Vagina (tissue), 2 donors: ENCODE measurements at places on chromosomes 6 and 20. TPM values are rescaled to one million over a fixed set of nuclear protein-coding genes. Genes with fewer than 3 reads are reported as not detected.

Gene ECT2L
- total RNA-seq = not detected

Gene VWA7
- 0.74 TPM for total RNA-seq

Gene ABRACL
- 14.0 TPM for total RNA-seq

Gene FGD2
- 20.4 TPM for total RNA-seq

Gene BCAS1
- total RNA-seq = 2.7 TPM

Gene MYT1
- total RNA-seq = not detected

Gene MEI4
- total RNA-seq = not detected

Gene BNIP5
- total RNA-seq = not detected

GRCh38 chr6:144439016-144439415, 153.9 kb downstream of the UTRN start:
- DNase-seq = no peak

GRCh38 chr6:42530296-42530695, 33.5 kb upstream of the UBR2 start:
- DNase-seq = no peak

DNA sequence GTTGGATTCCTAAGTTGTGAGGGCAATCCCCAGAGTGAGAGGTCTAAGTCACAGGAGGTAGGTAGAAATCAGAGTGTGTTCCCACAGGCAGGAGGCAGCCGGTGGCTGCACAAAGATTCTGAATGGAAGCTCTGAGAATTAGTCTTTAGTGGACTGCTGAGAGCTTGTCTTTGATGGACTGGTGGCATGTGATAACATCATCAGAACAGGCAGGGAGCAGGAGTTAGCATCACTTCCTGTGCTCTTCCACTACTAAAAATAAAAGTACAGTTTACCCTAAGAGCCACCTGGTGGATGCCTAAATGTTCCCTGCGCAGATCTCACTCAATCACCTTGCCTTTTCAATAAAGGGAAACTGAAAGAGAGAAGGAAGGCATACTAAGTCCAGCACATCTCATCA, 294.6 kb upstream of the POU3F2 start:
- no peak for DNase-seq

DNA sequence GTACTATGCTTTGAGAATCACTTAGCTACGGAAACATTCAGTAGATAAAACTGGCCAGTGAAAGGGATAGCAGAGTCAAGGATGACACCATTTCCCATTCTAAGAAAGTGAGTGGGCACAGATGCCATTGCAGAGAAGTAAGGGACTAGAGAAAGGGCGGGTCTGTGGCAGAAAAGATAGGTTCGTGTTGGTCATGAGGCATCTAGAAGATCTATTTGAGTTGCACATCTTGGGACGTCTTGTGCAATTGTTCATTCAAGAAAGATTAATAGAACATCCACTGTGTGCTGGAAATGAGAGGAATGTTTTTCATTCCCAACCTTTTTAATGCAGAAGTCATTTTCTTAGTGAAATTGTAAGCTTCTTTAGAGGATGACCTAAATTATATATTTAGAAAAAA, 161.7 kb downstream of the PLCB1 start:
- DNase-seq = no peak

GRCh38 chr6:164996838-164997237, 312.6 kb downstream of the C6orf118 start:
- no peak for DNase-seq

DNA sequence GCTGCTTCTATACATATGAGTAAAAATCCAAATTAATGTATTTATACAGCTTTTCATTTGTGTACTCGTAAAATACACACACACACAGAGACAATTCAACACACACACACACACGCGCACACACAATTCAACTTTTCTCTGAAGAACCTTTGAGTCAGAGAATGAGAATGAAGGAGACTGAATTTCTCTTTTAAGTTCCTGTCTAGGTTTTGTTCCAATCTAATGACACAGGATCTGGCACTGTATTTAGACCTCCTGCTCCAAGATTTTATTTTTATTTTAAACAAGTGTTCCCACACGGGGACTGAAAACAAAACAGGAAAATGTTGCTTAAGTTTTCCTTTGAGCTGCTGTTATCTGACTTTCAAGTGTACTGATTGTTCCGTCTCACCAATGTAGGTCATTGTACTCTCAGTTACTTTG, 250.8 kb downstream of the LAMA2 start:
- DNase-seq = no peak

DNA sequence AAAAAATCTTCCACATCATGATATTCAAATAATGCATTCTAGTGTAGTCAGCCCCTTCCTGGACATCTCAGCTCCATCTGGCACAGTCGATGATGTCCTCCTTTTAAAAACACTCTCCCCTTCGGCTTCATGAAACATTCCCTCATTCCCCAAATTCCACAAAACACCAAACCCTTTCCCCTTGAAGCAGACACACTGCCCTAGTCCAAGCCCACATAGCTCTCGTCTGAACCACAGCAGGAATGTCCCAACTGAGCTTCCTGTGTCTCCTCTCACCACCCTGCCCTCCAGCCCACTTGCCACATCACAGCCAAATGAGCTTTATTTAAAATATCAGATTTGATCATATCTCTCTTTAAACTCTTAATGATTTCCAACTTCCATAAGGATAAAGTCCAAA, 106.4 kb upstream of the CARMIL1 start:
- no peak for DNase-seq

DNA sequence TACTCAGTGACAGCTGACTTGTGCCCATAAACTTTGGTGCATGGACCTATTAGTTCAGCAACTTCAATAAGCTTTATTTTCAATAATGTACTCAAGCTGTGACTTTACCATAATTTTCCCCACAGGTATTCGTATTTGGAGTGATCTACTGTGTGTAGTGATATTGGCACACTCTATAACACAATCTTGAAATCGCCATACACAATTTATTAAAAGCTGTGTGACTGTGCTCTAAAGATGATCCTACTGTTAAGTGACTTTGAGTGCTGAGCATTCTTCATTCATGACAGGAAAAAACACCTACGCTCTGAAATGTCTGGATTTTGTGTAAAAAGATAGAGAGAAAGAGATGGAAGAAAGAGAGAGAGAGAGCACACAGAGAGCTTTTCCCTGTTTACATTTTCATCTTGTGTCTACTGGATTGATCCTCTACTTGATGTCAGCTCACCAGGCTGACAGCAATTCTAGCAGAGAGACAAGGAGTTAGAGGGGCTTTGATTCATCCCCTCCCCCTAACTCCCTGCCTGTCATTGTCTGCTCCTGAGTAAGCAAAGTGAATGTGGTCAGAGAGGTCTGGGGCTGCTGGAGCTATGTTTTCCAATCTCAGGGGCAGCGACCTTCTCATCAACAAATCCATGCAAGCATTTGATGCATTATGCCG, 538.7 kb upstream of the POU3F2 start:
- no peak for DNase-seq

- no peak for DNase-seq
Observed at GRCh38 chr20:695165-695866, 19.7 kb upstream of the SCRT2 start.

DNA sequence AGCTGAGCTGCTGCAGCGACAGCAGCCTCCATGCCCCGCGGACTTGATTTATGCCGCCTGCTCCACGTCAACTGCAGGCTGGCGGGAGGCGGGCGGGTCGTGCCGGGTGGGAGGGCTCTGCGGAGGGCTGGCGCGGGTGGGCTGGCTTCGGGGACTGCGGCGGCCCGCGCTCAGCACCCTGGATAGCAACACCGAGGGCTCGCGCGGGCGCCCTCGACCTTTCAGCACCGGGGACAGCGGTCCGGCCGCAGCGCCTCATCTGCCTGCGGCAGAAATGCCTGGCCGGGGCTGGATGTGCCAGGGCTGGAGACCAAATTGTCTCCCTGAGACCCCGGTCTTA, 792 bp downstream of the SNAP25 start:
- DNase-seq = no peak

- no peak for DNase-seq
Observed at GRCh38 chr6:160891690-160892089, 99.9 kb upstream of the MAP3K4 start.

DNA sequence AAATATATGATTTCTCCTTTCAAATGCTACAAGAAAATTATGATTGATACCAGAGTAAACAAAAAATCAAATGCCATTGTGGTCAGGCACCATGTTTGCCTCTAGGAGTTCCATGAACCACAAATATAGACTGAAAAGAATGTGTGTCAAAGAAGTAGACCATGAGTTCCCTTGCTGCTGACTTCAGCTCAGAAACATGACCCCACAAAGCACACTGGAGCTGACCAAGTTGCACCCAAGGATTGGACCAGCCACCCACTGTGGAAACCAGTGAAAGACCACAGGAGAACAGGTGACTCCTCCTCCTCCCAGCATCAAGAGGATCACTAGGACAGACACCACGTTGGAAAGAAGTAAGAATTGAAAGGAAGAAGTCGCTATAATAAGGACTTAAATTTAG, 90.8 kb upstream of the TENT5A start:
- no peak for DNase-seq

GRCh38 chr20:61404303-61404702, 152.2 kb downstream of the CDH4 start:
- no peak for DNase-seq

DNA sequence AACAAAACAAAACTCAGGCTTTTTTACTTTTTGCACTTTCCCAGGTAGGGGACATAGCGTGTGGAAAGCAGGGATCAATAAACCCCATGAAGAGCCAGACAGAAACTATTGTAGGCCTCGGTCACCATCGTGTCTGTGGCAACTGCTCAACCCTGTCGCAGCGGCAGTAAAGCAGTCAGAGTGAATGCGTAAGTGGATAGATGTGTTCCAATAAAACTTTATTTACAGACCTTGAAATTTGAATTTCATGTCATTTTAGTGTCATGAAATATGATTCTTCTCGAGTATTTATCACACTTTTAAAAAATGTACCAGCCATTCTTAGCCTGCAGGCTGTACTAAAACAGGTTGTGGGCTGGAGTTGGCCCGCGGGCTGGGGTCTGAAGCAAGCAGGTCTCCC, 14.5 kb downstream of the BMP7 start:
- no peak for DNase-seq

DNA sequence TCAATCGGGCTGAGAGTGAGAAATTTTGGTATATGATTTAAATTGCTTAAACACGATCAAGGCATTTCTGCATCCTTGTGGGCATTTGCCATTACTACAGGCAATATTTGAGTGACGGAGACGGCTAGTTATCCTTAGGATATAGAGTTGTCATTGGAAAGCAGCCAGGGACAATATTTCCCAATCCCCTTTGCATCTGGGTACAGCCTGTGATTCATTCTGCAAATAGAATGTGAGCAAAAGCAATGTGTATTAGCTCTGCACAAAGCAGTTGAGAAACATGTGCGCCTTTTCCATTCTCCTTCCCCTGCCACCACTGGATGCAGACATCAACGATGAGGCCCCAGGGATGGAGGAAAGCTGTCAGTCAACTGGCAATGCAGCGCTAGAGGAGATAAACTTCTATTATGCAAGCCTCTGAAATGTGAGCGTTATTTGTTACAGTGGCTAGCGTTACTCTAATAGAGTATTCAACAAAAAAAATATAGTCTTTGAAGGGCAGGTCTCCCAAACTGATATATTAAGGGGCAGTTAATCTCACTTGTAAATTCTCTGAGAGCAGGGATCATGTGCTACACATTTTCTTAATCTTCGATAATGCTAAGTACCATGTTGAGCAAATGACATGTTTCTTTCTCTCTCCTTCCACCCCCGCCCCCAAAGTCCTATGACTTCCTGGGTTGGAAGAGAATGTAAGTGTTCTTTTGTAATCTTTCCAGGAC, 37.1 kb upstream of the NCOA3 start:
- DNase-seq = no peak

DNA sequence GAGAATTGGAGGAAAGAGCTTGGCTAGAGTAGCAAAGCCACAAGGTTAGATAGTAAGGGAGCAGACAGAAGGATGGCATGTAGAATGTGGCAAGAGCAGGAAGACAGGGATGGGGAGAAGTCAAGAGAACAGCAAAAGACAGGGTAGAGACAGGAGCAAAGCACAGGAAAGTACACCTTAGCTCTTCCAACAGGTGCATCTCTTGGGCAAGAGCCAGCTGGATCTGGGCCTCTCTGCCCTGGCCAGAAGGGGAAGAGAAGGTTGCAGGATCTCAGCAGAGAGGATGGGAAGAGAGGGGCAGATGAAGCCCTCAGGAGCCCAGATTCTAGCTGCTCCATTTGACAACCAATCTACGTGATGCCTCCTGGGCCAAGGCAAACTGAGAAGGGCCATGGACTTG, 16.7 kb downstream of the SCUBE3 start:
- no peak for DNase-seq

GRCh38 chr6:72616406-72617015, 5.4 kb upstream of the KCNQ5 start:
- DNase-seq = no peak

DNA sequence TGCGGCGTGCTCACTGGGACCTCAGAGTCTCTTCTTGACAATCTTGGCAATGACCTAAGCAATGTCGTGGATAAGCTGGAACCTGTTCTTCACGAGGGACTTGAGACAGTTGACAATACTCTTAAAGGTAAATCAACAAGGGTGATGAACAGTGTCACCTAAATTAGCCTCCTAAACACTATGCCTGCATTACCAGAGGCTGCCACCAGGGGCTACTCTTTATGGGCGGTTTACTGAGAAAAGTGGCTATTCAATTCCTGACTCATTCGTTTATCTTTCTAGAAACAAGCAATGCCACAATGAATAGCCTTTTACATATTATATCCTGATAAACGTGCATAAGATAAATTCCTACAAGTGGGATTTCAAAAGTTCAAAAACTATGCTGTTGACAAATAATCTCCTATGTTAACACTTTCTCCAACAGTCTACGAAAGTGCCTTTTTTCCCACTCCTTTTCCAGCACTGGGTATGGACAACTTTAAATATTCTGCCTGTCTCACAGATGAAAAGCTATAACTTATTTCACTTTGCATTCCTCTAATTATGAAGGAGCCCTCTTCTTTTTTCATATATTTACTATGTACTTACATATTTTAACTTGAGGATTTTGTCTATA, 1.3 kb downstream of the BPIFA2 start:
- DNase-seq = no peak

DNA sequence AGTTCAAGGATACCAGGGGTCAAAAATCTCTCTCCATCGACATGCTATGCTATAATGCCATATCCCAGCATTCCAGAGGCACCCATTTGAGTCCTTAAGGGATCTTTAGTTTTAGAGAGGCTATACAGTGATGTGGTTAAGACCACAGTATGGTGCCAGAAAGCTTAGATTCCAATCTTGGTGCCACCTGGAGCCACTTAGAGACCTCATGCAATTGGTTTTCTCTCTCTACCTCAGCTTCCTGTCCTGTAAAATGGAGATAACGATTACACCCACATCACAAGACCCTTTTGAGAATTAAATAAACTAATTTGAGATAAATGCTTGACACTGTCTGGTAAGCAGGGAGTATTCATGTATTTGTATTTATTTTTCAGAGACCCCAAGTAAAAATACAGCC, 39.0 kb downstream of the PLAGL1 start:
- no peak for DNase-seq

GRCh38 chr6:143940011-143940597, 68.0 kb downstream of the PLAGL1 start:
- DNase-seq = no peak
